ENCODE measurements at places on chromosomes 3 and 15.

- DNase-seq, result no peak
Measured at GRCh38 chr3:52846432-52846965, 11.7 kb upstream of the MUSTN1 start.

DNA sequence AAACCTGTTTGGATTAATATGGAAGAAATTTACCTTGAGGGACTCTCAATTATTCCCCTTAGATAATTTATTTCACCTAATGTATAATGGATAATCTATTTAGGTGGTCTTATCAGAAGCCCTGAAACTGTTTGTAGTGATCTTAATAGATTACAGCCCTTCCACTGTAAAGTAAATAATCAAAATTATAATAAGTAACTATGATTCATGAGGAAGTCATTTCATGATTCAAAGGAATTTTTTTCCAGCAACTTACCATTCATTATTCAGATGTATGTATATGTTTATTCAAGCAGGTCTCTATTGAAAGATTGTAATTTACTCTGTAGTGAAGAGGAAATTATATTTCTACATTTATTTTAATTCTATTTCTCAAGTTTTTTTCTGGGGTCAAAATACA lies 250.6 kb upstream of the ROBO1 start:
- no peak for DNase-seq

- DNase-seq, result no peak
Measured at GRCh38 chr3:17116007-17116600, 231.3 kb downstream of the PLCL2 start.

DNA sequence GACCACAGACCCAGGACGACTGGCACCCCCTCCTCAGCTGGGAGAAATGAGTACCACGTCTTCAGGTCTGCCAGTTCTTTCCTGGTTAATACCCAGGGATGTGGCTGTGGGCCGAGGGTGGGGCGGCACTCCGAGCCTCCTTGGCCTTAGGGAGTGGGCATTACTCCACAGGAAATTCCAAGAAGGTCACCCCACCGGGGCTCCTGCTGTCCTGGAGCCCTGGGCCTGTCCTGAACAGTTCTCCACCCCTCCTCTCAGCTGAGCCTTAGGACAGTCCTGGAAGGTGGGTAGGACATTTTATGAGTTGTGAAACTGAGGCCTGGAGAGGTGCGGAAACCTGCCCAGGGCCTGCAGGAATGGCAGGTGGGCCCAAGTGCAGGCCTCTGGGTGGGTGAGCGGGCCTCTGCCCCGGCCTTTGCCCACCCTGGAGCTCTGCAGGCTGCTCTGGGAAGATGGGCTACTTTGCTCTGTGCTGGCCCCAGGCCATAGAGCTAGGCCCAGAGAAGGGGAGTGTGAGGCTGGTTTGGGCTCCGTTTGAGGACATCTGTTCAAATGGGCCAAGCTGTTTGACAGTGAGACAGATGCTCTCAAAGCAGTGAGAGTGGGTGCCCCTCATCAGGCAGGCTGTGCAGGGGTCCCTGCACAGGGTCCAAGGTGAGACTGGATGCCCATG lies 103.1 kb downstream of the TMEM266 start:
- DNase-seq, result no peak

- no peak for DNase-seq
Measured at GRCh38 chr15:51046799-51047449, 47.8 kb downstream of the TNFAIP8L3 start.

DNA sequence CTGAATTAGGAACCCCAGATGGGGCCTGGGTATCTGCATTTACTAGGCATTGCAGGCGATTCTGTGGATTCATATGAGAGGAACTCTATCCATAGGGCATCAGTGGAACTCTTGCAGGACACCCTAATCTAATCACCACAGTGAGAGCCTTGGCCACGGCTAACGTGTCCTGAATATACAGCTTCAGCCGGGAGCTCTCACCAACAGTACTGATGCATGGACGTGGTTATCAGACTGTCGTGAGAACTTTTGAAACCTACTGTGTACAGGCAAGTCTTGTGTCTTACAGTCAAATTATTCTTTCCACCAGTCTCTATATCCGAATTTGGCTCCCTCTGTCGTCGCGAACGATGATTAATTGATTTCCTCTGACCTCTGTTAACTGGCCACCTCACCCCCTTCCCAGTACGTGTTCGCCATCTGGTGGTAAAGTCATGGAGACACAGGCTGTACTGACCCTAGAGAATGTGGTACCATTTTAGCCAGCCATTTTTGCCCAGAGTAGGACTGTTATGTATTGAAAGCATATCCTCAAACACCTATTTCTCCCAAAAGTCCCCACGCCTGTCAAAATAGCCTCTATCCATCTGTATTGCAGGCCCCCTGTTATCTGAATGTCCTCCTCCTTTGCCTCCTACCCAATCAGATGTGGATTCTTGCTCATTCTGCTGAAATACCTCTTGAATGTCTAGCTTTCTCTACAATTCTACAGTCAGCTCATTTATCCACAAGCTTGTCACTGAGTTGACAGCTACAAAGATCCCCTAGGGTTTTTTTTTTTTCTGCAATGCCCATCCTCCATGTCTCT lies 39.7 kb downstream of the GLDN start:
- no peak for DNase-seq

- no peak for DNase-seq
Measured at GRCh38 chr3:122014741-122015140, 7.3 kb downstream of the ILDR1 start.

DNA sequence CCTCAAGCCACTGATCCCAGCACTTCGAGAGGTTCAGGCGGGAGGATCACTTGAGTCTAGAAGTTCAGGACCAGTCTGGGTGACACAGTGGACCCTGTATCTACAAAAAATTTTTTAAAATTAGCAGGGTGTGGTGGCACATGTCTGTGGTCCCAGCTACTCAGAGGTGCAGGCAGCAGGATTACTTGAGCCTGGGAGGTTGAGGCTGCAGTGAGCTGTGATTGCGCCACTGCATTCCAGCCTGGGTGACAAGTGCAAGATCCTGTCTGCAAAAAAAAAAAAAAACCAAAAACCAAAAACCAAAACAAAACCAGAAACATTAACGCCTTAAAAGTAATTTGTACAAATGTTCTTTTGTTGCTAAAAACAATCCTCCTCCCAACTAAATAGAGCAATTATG lies 27.9 kb upstream of the SLC12A8 start:
- no peak for DNase-seq

GRCh38 chr3:106750092-106750491 lies 627.1 kb upstream of the CCDC54 start:
- DNase-seq, result no peak

DNA sequence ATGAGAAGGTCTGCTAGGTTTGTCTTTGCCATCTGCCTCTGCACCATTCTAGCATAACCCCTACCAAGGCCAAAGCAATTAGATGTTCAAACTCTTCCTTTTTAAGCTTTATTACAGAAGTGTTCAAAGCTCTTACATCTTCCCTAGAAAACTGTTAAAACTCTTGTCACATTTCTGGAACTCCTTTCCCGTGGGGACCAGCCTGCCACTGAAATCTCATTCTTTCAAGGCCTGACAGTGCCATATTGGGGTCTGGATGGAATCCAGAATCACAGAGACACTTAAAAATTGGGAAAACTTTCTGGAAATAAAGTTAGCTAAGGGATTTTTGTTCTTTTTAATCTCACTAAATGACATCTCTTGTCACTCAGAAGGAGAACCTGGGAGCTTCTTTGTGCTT lies 153.8 kb upstream of the SLCO3A1 start:
- no peak for DNase-seq

- DNase-seq, result no peak
Measured at GRCh38 chr3:98954242-98954641, 52.7 kb upstream of the DCBLD2 start.
